Amygdala (tissue), 56 donors: ENCODE measurements at places on chromosomes 7 and 10.
A peak's percentile ranks its signal among the peaks of the same experiment; 100 is the strongest.

GRCh38 chr7:134640842-134641715 lies 5.6 kb upstream of the BPGM start:
- DNase-seq, result no peak

- DNase-seq, result peak; percentile 6
Observed at GRCh38 chr10:62594093-62594520, 210.4 kb upstream of the ADO start.

DNA sequence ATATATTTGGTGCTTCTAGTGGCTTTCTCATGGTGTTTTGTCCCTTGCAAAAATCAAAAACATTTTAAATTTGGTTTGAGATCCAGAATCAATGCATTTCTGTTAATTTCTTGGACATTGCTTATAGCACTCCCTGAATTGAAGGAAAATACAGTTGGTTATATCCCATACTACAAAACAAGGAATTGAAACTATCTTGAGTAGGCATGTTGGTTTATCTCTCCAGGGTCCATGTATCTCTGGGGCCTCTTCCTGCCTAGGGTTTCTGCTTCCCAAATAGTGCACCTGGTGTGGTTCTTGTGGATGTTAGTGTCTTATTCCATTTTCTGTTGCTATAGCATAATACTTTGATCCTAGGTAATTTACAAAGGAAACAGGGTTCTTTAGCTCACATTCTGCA lies 212.4 kb downstream of the CAMK1D start:
- no peak for DNase-seq

DNA sequence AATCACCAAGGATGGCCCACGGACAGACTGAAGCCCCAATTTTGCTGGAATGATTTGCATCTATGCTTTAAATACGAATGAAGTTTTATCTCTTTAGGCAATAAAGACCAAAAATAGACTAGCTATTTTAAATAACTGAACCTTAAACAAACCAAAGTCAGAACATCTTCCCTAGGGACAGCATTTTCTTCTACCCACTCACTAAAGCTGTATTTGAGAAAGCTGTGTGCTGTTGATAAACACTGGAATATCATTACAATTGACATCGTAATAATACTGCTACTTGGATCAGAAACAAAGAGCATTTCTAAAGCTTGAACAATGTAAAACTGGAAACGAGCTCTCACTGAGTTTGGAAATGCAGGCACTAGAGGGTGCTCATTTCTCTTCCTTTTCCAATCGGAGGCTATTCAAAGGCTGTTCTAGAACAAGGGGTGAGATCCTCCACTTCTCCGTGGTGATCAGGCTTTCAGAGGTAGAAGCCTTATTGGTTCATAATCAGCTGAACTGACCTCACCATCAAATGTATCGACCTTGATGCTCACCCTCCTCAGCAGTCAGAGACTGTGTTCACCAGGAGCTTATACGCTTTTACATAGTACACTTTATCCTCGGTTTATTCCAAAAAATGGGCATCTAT lies 225.3 kb upstream of the PRSS1 start:
- DNase-seq, result peak; percentile 34

GRCh38 chr10:49269523-49269922 lies 29.4 kb upstream of the C10orf71 start:
- no peak for DNase-seq

DNA sequence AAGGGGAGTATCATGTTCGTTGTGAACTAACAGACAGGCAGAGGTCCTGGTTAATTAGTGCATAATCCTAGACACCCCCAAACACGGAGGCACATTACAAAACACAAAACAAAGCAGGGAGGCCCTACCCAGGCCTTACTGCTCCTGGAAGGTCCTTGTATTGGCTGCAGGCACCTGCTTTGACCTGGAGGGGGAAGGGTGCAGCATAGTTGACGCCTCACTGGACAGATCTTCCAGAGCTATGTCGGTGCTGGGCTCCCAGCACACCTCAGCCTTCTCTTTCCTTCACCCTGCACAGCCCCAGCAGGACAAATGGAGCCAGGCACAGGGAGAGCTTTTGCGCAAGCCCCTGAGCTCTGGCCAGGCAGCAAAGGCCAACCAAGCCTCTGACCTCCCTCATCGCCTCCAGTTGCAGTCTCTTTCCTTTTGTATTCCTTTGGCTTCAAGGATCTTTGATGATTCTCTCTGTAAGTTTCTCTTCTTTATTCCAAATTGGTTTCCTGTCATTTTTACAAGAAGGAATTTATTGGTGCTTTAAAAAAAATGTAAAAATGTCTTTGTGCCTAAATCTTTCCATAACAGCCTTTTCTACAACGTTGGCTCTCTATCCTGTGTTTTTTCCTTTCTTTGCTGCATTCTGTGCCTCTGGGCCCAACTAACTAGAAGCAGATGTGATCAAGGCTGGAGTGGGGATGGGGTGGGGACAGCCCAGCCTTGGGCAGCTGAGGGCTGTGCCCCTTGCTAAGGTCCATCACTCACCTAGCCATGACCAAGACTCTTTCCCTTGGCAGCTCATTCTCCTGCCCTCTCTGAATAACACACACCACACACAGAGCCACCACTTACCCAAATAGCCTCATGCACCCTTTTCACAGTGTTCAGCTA lies 317.1 kb upstream of the NPVF start:
- DNase-seq, result no peak

DNA sequence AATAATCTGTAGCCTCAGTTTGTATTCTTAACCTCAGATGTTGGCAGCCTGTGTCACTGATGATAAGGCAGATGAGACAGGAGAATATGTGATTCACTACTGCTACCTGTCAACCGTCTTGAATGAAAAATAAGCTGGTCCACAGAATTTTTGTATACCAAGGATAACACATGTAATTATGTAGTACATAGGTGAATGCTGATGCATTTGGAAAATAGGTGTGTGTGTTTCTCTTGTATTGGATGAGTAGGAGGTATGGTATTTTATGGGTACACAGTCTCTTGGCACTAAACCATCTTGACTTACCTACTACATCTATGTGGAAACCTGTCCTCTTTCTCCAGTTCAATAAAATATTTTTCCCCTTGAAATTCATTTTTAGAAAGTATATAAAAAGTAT lies 20.7 kb upstream of the ZRANB1 start:
- no peak for DNase-seq

GRCh38 chr10:89869180-89869579 lies 167.8 kb downstream of the KIF20B start:
- DNase-seq, result no peak

DNA sequence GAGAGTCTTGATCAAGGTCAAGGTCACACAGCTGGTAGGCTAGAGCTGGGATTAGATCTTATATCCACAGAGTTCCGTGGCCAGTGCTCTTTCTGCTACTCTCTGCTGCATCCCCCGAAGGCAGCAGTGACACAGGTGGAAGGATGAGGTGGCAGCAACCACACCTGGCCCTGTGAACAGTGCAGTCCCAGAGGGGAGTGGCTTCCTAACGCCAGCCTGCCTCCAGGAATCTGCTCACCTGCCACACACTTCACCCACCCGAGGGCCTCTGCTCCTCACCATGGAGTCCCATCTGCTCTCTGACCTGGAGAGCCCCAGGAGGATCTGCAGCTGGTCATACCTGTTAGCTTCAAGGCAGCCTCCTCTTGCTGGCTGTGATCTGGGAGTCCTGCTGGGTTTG lies 484.2 kb downstream of the PLXNA4 start:
- DNase-seq, result no peak

DNA sequence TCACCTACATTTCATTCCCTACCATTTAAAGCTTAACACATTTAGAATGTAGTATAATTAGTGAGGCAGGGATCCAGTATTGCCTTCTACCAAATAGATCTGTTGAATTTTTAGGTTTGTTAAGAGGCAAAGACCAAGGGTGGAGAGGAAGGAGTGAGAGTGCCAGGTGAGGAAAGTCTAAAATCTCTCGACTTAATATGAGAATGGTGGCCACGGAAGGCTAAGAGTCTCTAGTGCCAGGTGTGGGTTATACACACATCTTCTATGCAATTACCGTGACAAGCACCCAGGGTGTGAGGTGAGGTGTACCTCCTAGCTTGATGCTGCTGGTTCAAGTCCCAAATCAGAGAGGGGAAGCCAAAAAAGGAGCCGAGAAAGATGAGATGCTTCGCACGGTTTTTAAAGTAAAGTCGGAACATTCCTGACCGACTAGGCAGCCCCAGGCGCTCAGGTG lies 439 bp downstream of the IQUB start:
- DNase-seq, result no peak

DNA sequence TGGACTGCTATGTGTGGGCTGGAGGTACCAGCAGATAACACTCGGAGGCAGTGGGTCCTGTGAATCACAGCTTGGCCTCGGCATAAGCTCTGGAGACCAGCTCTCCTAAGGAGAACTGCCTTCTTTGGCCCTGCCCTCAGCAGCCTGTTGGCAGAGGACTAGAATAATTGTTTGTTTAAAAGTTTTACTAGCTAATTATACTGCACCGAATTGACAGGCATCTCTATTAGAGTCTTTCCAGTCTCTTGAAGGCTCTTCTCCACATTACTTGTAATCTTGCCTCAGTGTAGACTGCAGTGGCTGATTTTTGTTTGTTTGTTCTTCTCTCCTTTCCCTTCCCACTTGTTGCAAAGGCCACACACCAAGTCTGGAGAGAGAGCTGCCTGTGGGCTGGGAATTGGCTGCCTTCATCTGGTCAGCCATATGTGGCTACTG lies 183.2 kb downstream of the AUTS2 start:
- DNase-seq, result no peak

- no peak for DNase-seq
Observed at GRCh38 chr10:115747811-115748210, 525.2 kb downstream of the GFRA1 start.
